ENCODE measurements at places on chromosomes 6 and 20.

DNA sequence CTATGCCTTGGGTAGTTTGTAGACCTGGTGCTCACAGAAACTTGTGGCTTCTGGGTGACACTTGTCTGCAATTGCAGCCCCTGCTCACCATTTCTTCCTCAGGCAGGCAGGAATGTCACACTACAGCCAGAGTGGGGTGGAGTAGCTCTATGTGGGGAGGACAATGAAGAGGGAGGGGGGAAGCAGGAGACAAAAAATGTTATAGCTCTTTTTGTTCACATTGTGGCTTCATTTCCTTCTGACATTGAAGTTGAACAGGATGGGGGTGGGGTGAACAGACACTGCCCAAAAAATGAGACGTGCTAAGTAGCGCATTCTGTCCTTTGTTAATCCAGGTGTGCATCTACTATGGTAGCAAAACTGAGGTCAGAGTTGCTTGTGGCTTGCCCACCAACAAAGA, at the start of gene THEMIS:
TSS of gene THEMIS (minus strand) at position 124 of the 400 bp plus-strand sequence. CDS start 126 bp downstream, outside the sequence.
- DNase-seq = no peak

DNA sequence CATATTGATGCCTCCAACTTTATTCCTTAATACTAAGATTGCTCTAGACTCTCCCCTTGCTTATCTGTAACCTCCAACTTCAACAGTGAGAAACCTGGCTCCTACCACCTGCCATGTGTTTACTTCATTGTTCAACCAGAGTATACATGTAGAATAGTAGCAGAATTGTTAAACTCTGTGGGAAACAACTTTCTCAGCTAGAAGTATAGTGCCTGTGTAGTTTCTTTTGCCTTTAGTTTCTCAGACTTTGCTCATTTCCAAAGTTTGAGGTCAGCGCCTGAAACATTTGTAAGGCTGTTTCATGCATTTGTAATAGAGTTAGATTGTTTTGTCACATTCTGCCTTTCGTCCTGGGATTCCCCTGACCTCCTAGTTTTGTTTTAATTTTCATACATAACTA, 34.9 kb upstream of the HECA start:
- DNase-seq = no peak

GRCh38 chr6:134911547-134911946, 38.4 kb downstream of the ALDH8A1 start:
- no peak for DNase-seq

GRCh38 chr20:63556873-63557478, 3.0 kb downstream of the FNDC11 start:
- no peak for DNase-seq

DNA sequence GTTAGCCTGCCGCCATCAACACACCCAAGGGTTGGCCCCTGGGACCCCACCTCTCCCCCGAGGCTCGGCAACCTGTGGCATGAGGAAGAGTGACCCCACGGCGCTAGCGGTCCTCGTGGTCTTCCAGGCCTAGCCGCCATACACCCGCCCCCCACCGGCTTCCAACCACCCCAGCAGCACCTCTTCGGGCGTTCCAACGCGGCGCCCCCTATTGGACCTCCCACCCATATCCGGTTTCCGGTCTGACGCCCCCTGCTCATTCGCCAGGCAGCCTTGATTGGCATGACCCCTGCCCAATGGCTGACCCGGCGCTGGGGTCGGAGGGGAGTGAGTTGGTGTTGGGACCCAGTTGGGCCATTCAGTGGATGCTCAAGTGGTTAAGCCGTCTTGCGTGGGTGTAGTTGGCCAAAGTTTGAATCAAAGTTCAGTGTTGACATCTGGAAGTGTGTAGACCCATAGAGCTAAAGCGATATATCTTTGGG, at the start of gene GNAS-AS1:
TSS of gene GNAS-AS1 (minus strand) at position 210 of the 482 bp plus-strand sequence.
- DNase-seq = peak; percentile 26

DNA sequence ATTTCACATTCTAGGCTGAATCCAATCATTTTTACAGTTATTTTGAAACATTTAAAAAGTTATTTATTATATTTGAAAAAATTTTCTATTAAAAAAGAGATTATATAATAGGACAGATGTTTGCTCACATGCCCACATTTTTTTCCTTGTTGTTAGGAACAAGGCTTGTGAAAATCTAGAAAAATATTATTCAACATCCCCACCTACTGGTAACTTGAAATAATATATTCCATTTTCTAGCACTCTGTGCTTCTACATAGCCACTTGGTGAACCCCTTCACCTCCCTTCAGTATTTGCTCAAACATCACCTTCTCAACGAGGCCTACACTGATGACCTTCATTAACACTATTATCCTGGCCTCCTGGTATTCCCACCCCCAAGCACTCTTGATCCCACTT, 18.3 kb upstream of the GPRC6A start:
- peak; percentile 16 for DNase-seq

DNA sequence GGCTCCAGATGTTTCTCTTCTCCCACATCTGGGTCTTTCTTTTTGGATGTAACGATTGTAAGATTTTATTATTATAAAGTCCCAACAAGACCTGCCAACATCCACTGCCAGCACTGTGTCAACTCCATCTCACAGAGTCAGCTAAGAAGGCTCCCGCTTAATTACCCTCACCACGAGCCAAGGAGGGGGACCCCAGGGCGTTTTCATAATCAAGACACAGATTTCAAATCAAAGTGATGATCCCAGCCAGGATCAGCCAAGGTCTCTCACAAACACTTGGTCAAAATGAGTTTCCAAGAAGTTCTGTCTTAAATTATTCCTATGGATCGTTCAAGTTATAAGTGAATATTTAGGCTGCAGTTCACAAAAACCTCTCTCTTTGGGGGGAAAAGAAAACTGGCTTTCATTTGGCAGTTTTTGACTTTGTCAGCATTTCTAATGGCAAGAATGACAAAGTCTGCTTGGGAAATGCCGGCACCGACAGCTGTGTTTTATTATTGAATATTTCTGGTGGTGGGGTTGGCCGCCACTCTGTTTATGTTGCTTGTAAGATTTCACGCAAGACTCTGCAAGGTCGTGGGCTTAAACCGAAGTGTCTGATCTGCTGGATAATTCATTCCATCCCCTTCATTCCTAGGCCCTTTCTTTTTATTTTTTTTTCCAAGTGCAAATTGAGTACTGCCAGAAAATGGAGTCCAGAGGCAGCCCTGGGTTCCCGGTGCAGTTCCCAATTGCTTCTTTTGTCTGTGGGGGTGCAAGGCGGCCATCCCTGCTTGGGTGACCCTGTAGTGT, 170.2 kb upstream of the PMEPA1 start:
- no peak for DNase-seq

GRCh38 chr6:62146954-62147853, 138.8 kb downstream of the KHDRBS2 start:
- no peak for DNase-seq

- DNase-seq = no peak
Observed at GRCh38 chr20:46333161-46333991, 25.1 kb upstream of the CDH22 start.

DNA sequence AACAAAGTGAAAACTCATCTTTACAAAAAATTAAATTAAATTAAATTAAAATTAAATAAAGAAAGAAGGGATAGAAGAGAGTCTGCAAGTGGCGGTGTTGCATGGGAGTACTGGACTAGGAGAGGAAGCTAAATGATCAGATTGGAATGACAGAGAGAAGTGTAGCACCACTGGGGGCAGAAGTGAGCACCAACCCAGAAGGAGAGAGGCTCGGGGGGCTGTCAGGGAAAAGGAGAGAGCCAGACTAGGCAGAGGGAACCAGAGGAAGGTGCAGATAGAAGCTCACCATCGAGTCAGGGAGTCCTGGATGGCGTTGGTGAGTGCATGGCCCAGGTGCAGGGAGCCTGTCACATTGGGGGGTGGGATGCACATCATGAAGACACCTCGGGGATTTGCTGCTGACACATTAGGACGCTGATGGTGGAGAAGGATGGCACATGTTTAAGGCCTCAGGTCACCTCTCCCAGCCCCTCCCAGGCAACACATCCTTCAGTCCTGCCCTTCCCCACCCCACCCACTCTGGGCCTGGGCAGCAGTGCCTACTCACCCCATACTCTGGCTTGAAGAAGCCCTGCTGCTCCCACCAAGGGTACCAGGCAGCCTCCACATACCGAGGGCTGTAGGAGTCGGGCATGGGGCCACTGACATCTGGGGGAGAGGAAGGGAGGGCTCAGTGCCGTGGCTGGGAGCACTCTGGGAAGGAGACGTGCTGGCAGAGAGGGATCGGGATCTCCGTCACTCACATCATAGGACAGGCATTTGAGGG, 4.0 kb downstream of the VARS1 start:
- no peak for DNase-seq

GRCh38 chr20:2879146-2879545, 5.9 kb downstream of the PTPRA start:
- DNase-seq = no peak
